ENCODE measurements at places on chromosomes 11 and 22. TPM values are rescaled to one million over a fixed set of nuclear protein-coding genes. Genes with fewer than 3 reads are reported as not detected.

Gene CLTCL1
- 6.5 TPM for polyA plus RNA-seq

DNA sequence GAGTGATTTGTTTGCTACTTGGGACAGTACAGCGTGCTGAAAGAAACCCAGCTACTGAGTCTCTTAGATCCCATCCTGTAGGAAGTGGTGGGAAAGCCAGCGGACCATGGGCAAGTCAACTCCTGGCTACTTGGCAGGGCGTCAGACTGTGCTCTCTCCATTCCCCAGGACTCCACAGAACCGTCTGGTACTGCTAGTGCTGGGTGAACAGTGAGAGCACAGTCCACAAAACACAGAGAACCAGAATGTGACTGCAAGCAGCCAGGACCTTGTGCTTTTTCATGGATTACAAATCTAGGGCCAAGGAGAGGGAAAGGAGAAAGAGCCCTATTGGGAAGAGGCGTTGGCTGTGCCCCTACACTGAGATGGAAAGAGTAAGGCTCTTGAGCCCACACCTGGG lies 10.2 kb downstream of the BID start:
- no peak for DNase-seq

Gene MAJIN
- polyA plus RNA-seq = not detected

Gene MS4A4E
- polyA plus RNA-seq = not detected

GRCh38 chr22:37639070-37639760 lies at the start of gene SH3BP1:
Gene SH3BP1, plus strand, starts transcription at chr22:37639669. Its CDS starts 119 bp downstream, at chr22:37639788.
- peak; percentile 21 for DNase-seq

- DNase-seq = no peak
Measured at GRCh38 chr11:129285402-129285786, 90.3 kb upstream of the BARX2 start.

DNA sequence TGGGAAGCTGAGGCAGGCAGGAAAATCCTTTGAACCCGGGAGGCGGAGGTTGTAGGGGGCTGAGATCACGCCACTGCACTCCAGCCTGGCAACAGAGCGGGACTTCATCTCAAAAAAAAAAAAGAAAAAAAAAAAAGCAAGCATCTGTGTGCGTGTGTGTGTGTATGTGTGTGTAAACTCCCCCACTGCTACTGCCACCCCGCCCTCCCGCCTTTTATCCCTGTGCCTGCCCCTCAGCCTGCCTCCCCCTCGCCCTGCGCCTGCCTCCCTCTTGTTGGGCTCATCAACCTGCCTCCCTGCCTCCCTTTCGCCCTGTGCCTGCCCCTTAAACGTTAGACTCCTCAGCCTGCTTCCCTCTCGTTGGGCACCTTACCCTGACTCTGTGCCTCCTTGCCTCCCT lies 18.0 kb downstream of the TMEM258 start:
- no peak for DNase-seq

DNA sequence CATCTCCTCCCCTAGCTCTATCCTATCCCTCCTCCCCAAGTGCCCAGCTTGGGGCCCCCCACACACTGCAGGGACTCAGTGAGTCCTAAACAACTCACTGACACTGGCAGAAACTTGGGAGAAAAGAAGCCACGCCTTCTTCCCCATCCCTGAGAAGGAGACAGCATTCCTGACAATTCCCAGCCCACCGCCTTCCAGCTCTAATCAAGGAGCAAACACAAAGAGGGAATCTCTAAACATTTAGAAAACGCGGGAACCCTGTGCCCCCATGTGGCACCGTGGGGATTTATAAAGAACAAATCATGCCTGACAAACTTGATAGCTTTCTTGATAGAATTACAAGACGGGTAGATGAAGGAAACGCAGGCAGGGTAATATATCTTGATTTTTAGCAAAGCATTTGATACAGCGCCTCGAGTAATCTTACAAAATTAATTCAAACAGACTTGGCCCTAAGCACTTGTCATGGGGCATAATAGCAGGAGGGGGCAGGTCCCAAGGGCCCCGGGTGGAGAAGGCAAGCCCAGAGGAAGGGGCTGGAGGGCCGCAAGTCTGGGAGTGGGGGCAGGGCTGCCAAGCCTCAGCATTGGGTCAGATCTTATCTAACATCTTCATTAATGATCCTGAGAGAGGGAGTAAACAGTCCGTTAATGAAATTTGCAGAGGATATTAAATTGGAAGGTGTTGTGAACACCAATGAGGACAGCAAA lies 4.5 kb downstream of the CHST1 start:
- no peak for DNase-seq

- DNase-seq = no peak
Measured at GRCh38 chr11:22582151-22582410, 43.5 kb downstream of the FANCF start.

Gene F2
- not detected for polyA plus RNA-seq

Gene SERPING1
- 35.8 TPM for polyA plus RNA-seq

Gene SLC37A2
- polyA plus RNA-seq = 2.2 TPM

DNA sequence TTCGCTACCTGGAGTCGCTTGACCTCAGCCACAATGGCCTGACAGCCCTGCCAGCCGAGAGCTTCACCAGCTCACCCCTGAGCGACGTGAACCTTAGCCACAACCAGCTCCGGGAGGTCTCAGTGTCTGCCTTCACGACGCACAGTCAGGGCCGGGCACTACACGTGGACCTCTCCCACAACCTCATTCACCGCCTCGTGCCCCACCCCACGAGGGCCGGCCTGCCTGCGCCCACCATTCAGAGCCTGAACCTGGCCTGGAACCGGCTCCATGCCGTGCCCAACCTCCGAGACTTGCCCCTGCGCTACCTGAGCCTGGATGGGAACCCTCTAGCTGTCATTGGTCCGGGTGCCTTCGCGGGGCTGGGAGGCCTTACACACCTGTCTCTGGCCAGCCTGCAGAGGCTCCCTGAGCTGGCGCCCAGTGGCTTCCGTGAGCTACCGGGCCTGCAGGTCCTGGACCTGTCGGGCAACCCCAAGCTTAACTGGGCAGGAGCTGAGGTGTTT lies 12.8 kb downstream of the TSKU start:
- no peak for DNase-seq

DNA sequence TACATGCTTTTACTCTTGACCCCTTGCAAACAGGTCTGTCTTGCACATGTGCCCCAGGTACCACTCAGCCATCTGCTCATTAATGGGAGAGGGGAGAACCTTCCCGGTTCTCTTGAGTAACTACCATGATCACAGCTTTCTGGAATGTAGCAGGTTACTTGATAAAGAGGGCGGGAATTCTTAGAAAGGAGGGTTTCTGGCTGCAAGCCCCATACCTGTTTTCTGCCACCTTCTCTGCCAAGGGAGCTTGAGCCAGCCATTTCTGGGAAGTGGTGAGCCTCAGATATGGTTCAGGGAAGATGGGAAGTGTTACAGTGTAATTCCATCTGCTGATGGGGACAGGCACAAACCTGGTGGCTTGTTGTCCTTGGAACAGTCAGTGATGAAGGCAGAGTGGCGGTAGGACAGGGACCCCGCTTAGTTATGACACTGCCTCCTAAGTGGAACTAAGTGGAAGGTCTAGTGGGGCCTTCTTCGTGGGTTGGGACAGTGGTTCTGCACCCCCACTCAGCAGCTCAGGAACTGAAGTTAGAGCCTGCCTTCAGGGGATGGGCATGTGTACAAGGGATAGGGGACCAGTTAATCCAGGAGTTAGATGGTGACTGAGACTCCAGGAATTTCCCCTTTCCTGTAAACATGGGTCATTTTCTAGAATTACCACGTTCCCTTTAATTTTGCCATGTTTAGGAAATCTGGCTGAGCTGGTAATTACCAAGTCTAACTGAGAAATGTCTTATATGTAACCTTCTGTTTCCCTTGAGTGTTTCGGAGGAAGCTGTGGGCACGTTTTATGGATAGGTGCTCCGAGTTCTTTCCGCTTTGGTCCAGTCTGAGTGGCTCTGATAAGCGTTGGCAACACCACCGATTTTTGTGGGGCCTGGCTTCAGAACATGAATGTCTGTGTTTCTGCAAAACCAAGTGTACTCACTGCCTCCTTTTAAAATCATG lies 35.3 kb downstream of the BCR start:
- DNase-seq = no peak

Gene MIAT
- 1.6 TPM for polyA plus RNA-seq

DNA sequence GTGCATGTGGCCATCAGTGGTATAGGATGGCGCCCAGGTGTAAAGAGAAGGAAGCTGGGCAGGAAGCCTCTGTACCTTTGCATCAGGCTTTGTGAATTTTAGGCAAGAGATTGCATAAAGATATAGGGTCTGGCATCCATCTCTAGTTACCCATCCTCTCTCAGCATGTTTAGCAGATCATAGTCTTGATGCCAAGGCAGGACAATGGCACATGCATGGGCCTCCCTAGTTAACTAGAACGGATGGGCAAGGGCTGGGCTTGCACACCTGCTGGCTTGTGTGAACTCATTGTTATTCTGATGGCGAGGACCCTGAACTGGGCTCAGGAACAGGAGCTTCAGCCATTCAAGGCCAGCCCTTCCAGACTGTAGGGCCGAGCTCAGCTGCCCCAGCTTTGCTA lies 229.2 kb upstream of the NCAM1 start:
- DNase-seq = no peak

All from fibroblast of lung (primary cell).